ENCODE measurements at places on chromosomes 4 and X.

- DNase-seq = no peak
Measured at GRCh38 chrX:45727761-45728160, 527.1 kb upstream of the DIPK2B start.

- DNase-seq = peak; percentile 3
Measured at GRCh38 chrX:130523460-130524394, 121.9 kb downstream of the RBMX2 start.

GRCh38 chr4:146333187-146333894 is 119.0 kb downstream of the REELD1 start:
- DNase-seq = peak; percentile 72

DNA sequence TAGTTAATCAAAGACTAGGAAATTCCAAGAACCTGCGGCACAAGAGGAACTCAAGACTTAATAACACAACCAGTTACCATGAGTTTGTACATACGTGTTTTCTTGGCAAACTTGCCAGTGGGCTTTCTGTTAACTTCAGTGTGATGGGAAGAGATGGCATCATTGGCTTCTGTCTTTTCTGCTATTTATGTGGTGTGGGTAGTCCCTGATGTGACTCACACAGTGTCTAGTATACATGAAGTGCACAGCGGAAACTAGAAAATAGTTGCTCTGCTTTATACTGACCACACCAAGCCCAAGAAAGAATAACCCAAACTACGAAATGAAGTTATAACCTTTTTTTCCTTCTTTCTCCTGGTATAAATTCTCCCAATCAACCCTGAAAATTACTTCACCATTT is 24.5 kb downstream of the DAPP1 start:
- no peak for DNase-seq

DNA sequence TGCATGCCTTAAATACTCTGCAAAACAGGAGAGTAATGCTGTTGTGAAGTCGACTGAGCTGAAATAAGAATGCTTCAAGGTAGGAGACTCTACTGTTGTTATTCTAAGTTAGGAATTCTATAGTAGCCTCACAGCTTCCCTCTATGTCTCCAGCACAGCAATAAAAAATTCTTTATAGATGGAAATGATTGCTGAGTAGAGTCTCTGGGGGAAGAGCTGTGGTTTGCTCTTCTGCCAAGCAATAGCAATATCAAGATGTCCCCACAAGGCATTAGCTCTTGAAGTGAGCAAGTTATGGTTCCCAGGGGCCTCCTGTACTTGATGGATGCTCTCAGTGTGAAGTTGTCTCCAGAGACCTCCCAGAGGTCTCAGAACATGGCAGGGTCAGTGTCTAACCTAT is 880.6 kb upstream of the FRG1 start:
- no peak for DNase-seq
